ENCODE measurements at places on chromosomes 2 and 18. TPM values are rescaled to one million over a fixed set of nuclear protein-coding genes. Genes with fewer than 3 reads are reported as not detected.

TXNL1 gene
- 133 TPM for polyA plus RNA-seq

PIEZO2 gene
- polyA plus RNA-seq: 2.7 TPM

- DNase-seq: no peak
Observed at GRCh38 chr2:110863726-110864125, 131.4 kb downstream of the ACOXL start.

- DNase-seq: no peak
Observed at GRCh38 chr2:99249951-99250350, 5.5 kb downstream of the LYG2 start.

- no peak for DNase-seq
Observed at GRCh38 chr2:169093535-169093934, 24.2 kb downstream of the DHRS9 start.

- DNase-seq: no peak
Observed at GRCh38 chr2:33425586-33426031, 50.8 kb upstream of the RASGRP3 start.

GRCh38 chr2:3487028-3487425 is 32.3 kb downstream of the ADI1 start:
- no peak for DNase-seq

DNA sequence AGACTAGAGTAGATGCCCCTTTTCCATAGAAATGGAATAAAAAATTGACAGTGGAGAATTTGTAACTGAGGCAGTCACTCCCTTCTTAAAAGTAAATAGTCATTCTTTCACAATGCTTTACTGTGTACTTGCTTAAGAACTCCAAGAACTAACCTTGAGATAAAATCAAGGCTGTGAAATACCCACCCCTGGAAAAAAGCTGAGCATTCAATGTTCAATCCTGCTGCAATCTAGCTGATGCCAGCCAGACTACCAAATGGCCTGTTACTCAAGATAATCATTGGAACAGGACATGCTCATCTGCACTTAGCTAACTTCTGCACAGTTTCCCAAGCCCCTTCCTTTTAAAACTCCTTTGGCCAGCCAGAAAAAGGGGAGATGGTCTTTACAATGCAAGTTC is 367.4 kb upstream of the GULP1 start:
- no peak for DNase-seq
